Mesothelial cell of epicardium (in vitro differentiated cells): ENCODE measurements at places on chromosomes 1 and 21.

- DNase-seq = no peak
These were observed 181.8 kb downstream of the KAZN start for GRCh38 chr1:14780271-14780670.

DNA sequence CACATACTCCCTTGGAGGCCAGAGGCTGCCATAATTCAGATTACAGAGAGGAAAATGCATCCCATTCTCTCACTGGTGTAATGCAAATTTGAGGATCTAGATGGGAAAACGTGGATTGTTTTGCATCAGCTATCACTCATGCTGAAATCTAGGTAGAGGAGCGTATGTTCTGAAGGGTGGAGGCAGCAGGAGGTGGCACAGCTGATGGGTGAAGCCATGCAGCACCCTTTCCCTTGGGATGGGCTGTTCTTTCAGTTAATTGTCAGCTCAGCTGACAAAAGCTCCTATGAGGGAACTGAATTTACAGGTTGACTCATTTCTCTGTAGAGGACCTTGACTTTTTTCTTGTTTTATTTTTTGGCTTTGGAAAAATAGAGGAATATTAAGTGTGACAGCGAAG is 41.8 kb downstream of the CAMTA1 start:
- no peak for DNase-seq

- peak; percentile 45 for DNase-seq
These were observed 586 bp downstream of the COL24A1 start for GRCh38 chr1:86155807-86156565.

DNA sequence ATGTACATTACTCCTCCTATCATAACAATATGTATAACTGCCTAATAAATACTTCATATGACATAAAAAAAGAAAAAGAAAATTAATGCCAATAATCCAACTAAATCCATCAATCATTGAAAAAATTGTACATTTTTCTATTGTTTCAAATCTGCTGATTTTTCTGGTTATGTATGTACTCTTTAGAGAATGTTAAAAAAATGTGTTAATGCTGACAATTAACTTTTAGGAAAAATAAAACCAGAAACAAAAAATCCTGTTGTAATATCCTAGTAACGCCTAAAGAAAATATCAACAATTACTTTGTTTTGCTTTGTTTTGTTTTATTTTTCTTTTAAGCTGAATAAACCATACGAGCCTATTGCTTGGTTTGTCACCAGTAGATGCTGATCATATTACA is 213.9 kb upstream of the USP25 start:
- no peak for DNase-seq

DNA sequence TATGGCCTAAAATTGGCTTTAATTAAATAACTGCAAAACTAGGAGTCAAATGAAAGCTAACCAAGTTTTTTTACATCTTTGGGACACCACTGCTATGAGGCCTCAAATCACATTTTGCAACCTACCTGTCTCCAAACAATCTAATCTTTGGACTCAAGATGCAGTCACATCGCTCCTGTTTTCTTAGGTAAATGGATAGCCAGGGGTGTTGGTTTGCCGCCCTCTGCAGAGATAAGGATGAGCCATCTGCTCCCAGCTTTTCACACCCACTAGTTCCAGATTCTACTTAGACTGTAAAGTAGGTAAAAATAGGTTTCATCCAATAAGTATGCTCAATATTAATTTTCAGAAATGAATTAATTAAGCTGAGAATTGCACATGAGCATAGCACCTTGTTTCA is 456.5 kb downstream of the KIF26B start:
- no peak for DNase-seq

DNA sequence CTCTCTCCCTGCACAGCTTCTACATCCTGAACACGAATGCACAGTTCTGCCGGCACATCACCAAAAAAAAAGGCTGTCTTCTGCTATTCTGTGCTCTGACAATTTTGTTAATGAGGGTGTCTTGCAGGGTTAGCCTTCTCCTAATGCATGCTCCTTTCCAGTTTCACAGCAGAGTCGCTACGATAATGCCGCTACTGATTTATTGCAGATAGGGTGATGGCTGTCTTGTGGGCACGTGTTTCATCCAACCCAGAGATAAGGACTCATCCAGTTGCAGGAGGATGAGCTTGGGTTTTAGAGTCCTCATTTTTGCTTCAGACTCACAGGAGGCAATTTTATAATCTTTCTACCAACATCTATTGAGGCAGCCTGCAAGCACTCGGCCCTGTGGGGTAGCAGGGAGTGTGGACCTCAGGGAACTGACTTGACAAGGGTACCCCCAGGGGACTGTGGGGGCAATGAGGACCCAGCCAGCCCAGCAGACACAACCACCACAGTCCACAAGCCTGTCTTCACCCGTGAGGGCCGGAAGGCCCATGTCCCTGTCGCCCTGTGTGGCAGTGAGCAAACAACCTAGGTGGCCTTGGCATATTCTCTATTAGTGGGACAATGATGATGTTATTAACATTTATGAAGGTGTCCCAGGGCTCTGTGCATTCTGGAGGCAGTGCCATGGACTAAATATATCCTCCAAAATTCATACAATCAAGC is 15.4 kb upstream of the UTS2 start:
- no peak for DNase-seq

DNA sequence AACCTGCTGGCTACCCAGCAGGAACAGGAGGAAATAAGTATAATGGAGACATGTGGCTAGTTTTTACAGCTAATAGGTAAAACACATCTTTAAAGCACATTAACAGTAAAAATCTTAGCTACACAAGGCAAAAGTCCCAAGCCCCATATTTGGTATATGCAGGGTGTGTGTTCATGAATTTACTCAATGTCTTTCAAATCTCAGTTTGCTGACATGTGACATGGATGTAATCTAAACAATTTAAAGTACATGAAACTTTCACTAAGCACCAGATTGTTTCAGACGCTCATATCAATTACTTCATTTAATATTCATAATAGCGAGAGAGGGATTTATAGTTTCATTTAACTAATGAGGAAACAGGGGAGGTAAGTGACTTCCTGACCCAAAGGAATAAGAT is 3.9 kb downstream of the TACSTD2 start:
- no peak for DNase-seq

DNA sequence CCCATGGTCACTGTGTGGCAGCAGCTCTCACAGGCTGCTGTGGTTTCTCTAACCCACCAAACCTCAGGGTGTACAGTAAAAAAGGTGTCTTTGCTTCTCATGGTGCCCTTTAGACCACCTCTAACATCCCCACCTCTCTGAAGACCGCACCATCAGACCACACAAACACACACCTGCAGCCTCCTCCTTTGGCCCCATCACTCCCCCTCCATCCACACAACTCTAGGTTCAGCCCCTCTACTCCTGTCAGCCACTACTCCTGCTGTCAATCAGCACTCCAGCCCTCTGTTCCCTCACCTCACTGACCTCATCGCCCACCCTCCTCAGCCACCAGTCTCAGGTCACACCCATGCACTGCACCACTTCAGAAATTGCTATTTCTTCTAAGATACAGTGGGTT is 7.5 kb downstream of the ZNF692 start:
- no peak for DNase-seq

DNA sequence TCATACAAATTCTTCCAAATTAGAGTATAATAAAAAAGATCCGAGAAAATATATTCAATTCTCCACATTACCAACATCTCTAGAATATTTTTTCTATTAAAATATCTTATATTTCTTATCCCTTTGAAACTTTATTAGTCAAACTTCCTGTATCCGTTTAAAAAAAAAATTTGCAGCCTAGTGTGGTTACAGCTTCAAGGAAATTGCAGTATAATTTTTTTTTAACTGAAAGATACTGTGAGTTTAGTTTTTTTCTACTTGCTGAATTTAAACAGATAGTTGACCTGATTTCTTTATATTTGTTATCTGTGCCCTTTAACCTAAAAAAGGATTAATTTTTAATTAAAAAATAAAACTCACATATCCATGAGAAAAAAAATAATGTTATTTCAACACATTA is 1.5 kb downstream of the RGS18 start:
- no peak for DNase-seq

GRCh38 chr1:5562769-5563168 is 429.5 kb downstream of the NPHP4 start:
- DNase-seq = no peak

DNA sequence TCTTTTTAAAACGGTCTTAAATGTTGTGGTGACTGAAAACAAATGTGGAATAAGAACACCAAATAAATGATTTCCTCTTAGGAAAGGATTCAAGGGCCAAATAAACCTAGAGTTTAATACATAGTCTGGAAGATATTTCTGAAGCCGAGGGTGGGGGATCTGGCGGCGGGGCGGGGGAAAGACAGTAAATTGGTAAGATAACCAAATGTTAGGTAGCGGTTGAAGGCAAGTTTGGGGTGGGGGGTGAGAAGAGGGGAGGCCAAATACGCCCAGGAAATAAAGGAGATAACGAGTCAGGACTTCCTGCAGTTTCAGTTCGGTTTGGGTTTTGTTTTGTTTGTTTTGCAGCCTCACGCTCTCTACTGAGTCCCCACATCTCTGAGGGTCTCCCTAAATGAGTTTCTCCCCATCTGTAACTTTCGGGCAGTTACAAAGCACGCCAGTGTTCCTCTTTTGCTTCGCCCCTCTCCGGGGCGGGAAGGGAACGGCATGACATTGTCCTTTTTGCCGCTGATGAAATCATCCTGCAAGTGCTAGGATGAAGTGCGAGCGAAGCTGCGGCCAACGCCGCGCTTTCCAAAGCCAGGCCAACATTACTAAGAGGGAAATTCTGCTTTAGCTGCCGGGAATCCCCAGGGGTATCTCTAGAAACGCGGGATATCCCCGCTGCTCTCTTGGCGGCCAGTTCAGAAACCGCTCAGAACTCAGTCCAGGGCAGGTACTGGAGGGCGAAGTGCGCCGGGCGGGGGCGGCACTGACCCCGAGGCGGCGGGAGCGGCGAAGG is 844 bp downstream of the NIBAN1 start:
- peak; percentile 55 for DNase-seq

- DNase-seq = no peak
These were observed 10.1 kb upstream of the CPT2 start for GRCh38 chr1:53186533-53186932.

GRCh38 chr21:41865002-41865777 is 14.0 kb downstream of the PRDM15 start:
- DNase-seq = no peak

DNA sequence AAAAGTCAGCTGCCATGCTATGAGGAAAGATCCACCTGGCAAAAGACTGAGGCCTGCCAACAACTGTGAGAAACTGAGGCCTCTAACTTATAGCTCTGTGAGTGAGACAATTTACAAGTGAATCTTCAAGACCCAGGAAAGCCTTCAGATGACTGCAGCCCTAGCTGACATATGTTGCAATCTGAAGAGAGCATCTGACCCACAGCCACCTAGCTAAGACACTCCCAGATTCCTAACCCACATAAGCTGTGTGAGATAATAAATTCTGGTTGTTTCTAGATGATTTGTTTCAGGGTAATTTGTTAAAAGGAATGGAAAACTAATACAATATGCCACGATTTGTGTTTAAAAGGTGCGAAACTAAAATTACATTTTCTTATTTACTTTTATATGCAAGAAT is 55.1 kb downstream of the HFM1 start:
- DNase-seq = no peak

- DNase-seq = no peak
These were observed 389.7 kb upstream of the RUNX1 start for GRCh38 chr21:35438643-35439404.

GRCh38 chr1:49297783-49298182 is 521.1 kb upstream of the BEND5 start:
- no peak for DNase-seq

GRCh38 chr1:51859333-51859732 is 19.2 kb downstream of the NRDC start:
- no peak for DNase-seq

DNA sequence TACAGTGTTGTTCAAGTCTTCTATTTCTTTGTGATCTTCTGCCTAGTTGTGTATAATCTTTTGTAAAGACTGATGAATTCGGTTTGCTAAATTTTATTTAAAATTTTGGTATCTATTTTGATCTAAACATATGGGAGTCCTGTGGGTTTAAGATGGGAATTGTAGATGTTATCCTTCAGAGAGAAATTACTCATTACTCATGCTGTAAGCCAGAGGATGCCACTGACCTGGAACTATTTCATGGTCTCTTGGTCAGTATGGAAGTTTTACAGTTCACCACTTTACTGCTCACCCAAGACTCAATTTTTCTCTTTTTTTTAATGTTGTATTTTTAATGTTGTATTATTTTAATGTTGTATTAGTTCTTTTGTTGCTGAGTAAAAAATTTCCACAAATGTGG is 138.6 kb upstream of the B3GALT2 start:
- DNase-seq = no peak

- no peak for DNase-seq
These were observed 73.3 kb downstream of the CNIH3 start for GRCh38 chr1:224689374-224689773.

- no peak for DNase-seq
These were observed 130.5 kb downstream of the RHOU start for GRCh38 chr1:228865627-228866330.

- no peak for DNase-seq
These were observed 68.1 kb downstream of the RHOU start for GRCh38 chr1:228803421-228803820.

- no peak for DNase-seq
These were observed 49.9 kb downstream of the C8B start for GRCh38 chr1:56915960-56916359.

DNA sequence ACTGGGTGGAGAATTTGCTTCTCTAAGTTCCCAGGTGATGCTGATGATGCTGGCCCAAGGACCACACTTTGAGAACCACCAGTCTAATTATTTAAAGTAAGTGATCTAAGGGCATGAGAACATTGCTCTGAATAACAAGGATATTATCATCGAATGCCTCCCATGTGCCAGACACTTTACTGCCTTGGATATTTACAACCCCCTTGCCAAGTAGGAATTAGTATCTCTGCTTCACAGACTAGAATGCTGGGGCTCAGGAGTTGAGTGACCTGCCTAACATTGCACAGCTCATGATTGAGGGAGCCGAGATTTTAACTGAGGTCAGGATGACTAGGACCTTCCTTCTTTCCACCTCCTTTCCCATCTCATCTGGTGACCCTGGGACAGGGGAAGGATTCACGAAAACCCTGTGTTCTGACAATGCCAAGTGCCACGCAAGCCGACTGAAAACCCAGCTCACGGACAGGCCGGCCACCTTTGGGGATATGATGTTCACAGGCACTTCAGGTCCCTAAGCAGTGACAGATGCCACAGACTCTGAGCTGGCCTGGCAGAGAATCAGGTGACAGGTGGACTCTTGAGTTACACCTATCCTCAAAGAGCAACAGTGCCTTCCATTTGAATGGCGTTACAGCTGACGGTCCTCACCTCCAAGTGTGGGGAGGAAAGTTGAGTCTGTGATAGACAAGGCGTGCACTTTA is 230.7 kb downstream of the TOMM20 start:
- no peak for DNase-seq

GRCh38 chr1:97668945-97669344 is 251.9 kb downstream of the DPYD start:
- no peak for DNase-seq

DNA sequence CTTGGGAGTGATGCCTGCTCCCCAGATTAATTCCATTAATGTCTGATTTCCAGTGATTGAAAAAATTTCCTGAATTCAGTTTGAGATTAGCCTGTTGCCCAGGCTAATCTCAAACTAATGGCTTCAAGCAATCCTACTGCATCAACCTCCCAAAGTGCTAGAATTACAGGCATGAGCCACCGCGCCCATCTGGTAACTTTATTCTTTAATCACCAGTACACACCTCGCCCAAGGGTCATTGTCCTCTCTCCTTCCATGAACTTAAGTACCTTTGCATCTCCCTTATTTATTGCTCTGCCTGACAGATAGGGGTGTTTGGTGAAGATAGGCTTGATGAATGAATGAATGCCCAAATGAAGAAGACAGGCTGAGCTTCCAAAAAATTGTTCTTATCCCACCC is 366.5 kb downstream of the SIPA1L2 start:
- no peak for DNase-seq
